ENCODE measurements at places on chromosomes 2 and 18.
A peak's percentile ranks its signal among the peaks of the same experiment; 100 is the strongest.

DNA sequence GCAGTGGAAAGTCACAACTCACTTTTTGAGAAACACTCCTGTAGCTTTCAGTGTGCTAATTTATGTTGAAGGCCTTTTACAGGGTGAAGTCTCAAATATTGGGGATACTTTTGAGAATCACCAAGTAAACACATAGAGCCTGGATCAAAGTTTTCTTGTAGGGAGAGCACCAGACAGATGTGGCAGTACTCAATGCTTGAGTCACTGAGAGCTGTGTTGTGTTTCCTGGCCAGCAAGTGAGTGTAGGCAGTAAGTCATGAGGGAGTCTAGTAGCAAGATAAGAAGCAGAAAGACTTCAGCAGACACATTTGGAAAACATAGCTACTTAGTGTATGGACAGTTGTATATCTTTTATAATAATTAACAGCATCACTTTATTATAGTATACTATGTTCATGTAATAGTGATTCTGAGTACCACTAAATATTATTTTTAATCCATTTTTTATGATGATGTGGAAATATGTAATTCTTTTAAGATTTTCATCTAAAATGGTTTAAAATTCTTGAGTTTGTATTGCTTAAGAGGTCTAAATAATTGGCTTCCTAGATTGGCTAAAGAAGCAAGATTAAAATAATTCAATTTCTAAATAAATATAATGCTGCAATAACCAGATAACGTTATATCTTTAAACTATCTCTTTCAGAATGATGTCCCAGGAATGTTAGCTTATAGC, 12.8 kb downstream of the PSMD1 start:
- no peak for DNase-seq

- no peak for DNase-seq
These were observed 805.7 kb upstream of the FSHR start for GRCh38 chr2:49959961-49960553.

DNA sequence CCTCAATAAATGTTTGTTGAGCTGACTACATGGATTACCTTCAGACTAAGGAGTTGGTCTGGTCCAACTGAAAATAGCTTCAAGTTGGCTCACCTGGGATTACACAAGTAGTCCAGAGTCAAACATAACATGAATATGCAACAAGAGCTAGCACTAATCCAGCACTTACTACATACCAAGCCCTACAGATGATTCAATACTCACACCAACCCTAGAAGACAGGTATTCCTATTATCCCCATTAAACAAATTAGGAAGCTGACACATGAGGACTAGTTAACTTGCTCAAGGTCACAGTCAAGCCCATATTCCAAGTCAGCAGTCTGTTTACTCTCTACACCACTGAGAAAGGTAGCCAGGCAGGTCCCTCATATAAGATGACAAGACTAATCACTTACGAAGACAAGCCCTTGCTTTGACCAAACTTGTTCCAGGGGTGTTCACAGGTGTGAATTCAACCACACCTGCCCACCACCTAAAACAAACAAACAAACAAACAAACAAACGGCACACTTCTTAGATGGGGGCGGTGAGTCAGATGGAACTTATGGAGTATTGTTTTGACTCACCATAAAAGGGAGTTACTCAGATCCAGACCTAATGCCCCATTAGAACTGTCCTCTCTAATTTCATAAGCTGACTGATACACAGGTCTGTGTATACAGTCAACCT, 29.1 kb downstream of the TMEM131 start:
- DNase-seq, result no peak

GRCh38 chr2:222424276-222424728, at the start of gene SGPP2:
TSS of gene SGPP2 (plus strand) at chr2:222424543. CDS start at chr2:222424603, 60 bp downstream.
- DNase-seq, result no peak

DNA sequence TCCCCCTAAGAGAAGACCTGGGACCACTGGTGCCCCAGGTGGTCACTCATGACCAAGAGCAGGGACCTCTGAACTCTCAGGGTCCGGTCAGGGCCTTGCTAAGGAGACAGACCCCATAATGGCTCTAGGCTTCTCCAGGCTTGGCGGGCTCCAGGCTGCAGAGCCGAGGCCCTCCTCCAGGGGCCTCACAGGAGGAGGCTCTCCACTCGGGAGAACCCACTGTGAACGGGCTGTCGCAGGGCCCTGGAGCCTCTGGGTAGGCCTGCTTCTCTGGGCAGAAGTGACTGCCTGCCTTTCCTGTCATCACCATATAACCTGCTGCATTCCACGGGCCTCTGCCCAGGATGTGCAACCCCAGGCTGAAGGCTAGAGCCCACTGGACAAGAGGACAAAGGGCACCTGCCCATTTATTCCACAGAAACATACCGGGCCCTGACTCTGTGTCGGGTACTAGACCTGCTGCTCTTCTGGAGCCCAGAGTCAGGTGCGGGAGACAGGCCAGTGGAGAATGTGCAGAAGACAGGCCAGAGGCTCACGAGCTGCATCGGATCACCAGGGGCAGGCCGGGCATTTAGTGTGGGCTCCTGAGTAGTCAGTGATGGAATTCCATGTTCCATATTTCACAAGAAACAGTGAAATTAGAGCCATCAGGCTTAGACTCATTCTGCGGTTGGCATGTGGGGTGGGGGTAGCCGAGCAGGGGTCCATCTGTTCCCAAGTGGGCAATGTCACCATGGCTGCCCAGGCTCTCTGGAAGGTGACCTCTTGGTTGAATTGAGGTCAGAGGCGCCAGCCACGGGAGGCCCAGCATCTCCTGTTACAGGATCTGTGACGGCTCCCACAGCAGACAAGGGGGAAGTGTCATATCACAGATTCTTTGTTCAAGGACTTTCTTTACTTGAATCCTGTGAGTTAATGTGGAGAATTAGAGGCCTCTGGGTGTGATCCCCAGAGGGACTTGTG, 220.8 kb downstream of the SH3RF3 start:
- DNase-seq, result no peak

DNA sequence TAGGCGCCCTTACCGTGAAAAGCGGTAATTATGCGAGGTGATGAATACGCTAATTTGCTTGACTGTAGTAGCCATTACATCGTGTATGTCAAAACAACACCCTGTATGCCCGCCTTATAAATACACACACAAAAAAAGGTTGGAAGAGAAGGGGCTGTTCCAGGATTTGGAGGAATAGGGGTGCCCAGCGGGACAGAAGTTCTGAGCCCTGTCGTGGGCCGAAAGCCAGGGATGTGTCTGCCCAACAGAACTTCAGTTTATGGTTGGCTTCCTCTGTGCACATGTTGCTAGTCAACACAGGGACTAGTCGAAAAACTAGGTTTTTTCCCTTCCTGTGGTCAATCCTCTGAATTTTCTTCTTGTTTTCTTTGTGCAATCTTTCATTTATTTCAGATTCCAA, 182.5 kb downstream of the ACKR3 start:
- no peak for DNase-seq

DNA sequence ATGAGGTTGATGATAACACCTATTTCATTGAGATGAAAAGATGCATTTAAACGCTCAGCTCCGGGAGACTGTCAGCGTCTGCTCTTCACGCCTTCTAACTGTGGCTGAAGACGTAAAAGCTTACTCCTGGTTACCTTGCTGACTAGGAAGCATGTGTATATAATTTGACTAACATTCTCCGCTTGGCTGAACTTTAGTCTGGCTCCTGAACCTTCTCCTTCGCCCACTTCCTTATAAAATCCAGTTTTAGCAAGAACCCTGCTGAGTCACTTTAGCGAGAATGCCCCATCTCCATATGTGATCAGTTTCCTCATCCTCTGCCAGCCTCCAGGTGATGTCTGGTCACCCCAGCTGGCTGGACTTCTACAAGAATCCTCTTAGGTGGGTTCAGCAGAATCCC, 12.7 kb upstream of the CREG2 start:
- no peak for DNase-seq

- DNase-seq, result no peak
These were observed 197.4 kb downstream of the MREG start for GRCh38 chr2:215815960-215816359.

DNA sequence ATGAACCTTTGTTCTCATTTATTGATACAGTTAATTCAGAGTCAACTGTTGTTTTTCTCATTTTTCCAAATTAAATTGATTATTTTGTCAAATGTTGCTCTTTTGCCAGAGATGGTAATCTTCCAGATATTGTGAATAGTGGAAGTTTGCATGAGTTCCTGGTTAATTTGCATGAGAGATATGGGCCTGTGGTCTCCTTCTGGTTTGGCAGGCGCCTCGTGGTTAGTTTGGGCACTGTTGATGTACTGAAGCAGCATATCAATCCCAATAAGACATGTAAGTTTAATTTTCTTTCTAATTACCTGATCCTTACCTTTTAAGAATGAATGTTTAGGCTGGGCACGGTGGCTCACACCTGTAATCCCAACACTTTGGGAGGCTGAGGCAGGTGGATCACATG, 7.8 kb downstream of the CYP20A1 start:
- no peak for DNase-seq

DNA sequence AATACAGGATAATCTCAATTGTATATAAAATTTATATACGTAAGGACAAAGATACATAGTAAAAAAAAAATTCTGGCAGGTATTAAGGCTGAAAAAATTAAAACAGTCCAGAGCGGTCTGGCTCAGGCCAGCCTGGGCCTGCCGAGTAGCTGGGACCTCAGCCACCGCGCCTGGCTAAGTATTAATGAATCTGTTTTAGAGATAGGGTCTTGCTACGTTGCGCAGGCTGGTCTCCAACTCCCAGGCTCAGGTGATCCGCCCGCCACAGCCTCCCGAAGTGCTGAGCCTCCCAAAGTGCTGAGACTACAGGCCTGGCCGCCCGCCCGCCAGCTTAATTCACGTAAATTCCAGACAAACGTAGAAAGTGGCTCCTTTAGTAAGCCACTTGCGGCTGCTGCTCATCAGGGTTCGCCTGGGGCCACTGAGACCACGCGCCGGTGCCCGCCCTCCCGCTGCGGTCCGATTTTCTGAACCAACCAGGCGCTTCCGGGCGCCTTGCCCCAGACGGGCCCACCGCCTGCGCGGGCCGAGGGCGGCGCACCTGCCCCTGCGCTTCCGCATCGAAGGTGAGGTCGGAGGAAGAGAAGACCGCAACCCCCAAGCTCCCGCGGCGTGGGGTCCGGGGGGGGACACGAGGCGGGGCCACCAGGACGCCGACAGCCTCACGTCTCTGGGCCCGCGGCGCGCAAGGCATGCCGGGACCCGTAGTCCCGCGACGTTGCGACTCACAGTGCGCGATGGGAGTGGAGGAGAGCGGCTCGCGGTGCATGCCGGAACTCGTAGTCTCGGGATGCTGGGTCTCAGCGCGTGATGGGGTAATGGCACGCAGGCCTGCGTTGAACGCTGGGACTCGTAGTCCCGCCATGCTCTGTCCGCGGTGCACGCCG, 695 bp upstream of the CTDP1 start:
- peak; percentile 98 for DNase-seq

DNA sequence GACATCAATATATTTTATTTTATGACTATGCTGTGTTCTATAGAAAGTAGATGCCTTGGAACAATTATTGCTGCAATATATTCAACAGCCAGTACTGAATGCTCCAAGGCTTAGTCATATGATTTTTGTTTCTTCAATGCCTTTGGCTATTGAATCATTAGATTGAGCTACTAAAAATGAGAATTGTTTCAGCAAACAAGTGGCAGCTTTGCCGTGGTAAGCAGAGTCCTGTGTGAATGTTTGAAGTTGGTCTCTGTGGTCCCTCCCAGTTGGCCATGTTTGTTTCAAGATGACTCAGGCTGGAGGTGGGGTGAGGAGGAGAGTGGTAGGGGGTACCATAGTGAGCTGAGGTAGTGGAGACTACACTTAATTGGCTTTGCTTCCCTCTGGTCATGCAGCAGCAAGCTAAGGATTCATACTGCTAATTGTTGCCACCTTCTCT, 198.6 kb upstream of the EPAS1 start:
- no peak for DNase-seq

GRCh38 chr2:76464310-76464709, 753.6 kb upstream of the GCFC2 start:
- no peak for DNase-seq

GRCh38 chr2:240840435-240841060, 20.5 kb upstream of the KIF1A start:
- DNase-seq, result no peak

DNA sequence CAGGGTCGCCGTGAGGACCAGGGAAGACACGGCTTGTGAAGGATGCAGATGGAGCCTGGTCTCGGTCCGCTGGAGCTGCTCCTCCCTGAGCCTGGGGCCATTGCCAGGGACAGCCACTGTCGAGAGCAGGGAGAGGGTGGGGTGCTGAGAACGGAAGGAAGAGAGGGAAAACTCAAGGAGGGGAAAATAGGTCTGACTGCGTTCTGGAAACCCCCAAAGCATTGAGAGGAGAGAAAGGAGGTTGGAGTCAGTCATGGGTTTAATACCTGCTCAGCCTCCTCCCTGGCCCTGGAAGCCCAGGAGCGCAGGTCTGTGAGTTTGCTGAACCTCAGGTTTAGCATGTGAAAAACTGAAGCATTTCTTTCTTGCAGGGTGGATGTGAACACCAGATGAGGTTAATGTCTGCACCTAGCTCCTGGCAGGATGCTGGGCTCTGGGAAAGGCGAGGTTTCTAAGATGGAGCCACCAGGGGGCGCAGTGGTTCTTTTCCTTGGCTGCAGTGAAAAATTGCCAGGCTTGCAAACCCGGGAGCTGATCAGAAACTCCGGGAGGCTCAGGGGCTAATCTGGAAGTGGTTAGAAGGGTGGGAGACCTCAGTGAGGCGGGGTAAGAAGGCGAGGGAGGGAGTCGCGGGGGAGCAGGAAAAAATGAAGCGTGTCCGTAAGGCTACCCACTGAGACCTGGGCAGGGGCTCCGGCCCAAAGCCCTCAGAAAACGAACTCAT, 33.6 kb upstream of the RNF149 start:
- DNase-seq, result peak; percentile 55

- DNase-seq, result no peak
These were observed 4.1 kb upstream of the TTR start for GRCh38 chr18:31587529-31587928.

- DNase-seq, result no peak
These were observed 2.7 kb downstream of the TNP1 start for GRCh38 chr2:216857131-216857550.

DNA sequence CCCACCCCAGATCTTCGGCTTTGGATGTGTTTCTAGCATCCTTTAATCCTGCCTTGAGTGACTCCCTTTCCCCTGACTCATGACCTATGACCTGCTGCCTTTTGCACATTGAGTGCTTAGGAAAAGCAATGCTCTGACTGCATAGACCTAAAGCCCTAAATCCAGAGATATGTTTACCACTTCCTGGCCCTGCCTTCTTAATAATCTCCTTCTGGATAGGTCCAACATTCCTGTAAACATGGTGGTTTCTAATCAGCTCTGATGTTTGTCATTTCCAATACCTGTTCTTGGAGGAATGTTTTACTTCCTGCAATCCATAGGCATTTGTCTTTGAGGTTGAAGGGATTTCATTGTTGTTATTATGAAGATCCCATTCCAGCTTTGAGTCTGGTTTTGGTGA, 2.3 kb downstream of the SLC3A1 start:
- no peak for DNase-seq
